Islet precursor cell (in vitro differentiated cells): ENCODE measurements at places on chromosomes 5 and 9.

DNA sequence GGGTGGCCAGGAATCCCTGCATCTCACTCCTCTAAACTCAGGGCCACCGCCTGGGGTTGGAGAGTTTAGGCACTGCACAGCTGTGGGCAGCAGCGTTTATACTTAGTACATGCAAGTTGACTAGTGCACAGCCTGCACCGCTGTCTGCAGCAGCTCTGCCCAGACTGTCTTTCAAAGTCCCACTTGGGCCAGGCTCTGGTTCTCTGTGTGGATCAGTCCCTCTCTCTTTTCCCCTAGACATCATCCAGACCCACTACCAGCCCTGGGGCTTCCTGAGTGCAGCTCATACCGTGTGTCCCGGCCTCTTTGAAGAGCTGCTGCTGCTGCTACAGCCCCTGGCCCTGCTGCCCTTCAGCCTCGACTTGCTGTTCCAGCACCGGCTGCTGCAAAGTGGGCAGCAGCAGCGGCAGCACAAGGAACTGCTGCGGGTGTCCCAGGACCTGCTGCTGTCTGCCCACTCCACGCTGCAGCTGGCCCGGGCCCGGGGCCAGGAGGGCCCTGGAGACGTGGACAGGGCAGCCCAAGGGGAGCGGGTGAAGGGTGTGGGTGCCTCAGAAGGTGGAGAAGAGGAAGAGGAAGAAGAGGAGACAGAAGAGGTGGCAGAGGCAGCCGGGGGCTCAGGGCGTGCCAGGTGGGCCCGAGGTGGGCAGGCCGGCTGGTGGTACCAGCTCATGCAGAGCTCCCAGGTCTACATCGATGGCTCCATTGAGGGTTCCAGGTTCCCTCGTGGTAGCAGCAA, 45.1 kb upstream of the TESK1 start:
- DNase-seq: no peak

DNA sequence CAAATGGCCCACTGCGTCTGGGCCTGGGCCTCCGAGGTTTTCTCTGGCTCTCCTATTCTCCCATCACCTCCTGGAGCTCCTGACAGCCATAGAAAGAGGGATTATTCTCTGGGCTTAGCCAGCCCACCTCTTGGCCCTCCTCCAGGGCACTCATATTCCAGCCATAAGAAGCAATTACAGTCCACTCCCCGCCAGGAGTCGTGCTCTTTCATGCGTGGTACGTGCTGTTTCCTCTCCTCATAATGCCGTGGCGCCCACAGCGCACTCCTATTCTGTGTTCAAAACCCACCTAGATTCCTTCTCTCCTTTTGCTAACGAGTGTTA, 240.8 kb upstream of the ZNF462 start:
- no peak for DNase-seq

DNA sequence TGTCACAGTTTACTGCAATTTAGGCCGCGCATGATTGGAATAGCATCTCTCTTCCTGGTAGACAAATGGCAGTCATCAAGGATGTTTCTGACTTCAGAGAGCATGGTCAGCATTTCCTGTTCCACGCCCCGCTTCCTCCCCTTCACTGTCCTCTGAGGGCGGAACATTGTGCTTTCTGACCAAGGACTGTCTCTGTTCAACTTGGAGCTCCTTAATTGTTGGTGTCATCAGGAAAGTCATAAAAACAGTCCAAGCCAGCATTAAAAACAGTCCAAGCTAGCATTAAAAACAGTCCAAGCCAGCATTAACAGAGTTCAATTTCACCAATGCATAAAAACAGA, 301.3 kb upstream of the IRX4 start:
- peak; percentile 26 for DNase-seq

DNA sequence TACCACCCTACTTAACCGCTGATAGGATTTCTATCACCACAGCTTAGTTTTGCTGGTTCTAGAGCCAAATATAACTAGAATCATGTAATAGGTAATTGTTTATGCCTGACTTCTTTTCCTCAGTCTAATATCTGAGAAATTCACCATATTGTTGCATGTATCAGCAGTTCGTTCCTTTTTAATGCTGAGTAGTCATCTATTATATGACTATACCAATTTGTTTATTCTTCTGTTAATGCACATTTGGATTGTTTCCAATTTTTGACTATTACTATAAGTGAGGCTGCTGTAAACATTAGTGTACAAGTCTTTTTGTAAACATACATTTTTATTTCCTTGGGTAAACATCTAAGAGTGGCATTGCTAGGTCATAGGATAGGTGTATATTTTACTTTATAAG, 25.9 kb downstream of the CSNK1G3 start:
- no peak for DNase-seq

DNA sequence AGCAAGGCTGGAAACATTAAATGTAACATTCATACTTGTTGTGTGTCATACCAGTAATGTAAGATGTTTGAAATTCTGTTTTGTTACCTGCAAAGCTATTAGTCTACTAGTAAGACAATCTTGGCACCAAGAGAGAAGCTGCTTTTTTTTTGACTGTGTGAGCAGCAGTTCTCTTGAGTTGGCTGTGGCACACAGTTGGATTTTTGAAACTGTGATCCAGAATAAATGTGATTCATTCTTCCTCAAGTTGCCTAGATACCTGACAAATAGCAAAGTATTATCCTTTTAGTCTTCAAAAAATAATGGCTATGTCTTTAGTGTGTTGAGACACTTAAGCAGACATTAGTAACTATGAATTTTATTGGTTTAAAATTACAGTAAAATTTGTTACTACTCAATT, 57.2 kb upstream of the HAPLN1 start:
- no peak for DNase-seq
